ENCODE measurements at places on chromosomes 1 and 21. TPM values are rescaled to one million over a fixed set of nuclear protein-coding genes. Genes with fewer than 3 reads are reported as not detected.

ANGPTL7 gene
- 19.1 TPM for total RNA-seq

- no peak overlapping the region for H3K4me3 ChIP-seq
- no peaks in the 10 kb centered on the region for H3K27me3 ChIP-seq
- H3K36me3 ChIP-seq: no peaks in the 10 kb centered on the region
- DNase-seq: no peak
- H3K4me1 ChIP-seq: no peaks in the 10 kb centered on the region
These were observed 64.2 kb downstream of the FAM163A start for GRCh38 chr1:179807291-179807690.

- H3K4me3 ChIP-seq: no peak overlapping the region
- no peak overlapping the region for H3K27ac ChIP-seq
- H3K27me3 ChIP-seq: no peaks in the 10 kb centered on the region
- H3K36me3 ChIP-seq: no peaks in the 10 kb centered on the region
- H3K4me1 ChIP-seq: no peaks in the 10 kb centered on the region
These were observed 215.0 kb downstream of the FMN2 start for GRCh38 chr1:240306673-240307072.

- no peak for DNase-seq
- H3K36me3 ChIP-seq: no peaks in the 10 kb centered on the region
- no peaks in the 10 kb centered on the region for H3K27me3 ChIP-seq
- no peaks in the 10 kb centered on the region for H3K4me1 ChIP-seq
- no peak overlapping the region for H3K27ac ChIP-seq
- no peak overlapping the region for H3K4me3 ChIP-seq
These were observed 143.7 kb downstream of the DNM3 start for GRCh38 chr1:171984850-171985485.

All from aorta (tissue), 5 donors.